ENCODE measurements at places on chromosomes 2 and 18. TPM values are rescaled to one million over a fixed set of nuclear protein-coding genes. Genes with fewer than 3 reads are reported as not detected.

The BIN1 gene
- 74.2 TPM for total RNA-seq

The PIGN gene
- total RNA-seq, result 8.2 TPM

GRCh38 chr2:155600914-155601760, 731.4 kb downstream of the NR4A2 start:
- DNase-seq, result no peak

- DNase-seq, result no peak
Observed at GRCh38 chr2:24981411-24982136, 9.8 kb upstream of the DNAJC27 start.

DNA sequence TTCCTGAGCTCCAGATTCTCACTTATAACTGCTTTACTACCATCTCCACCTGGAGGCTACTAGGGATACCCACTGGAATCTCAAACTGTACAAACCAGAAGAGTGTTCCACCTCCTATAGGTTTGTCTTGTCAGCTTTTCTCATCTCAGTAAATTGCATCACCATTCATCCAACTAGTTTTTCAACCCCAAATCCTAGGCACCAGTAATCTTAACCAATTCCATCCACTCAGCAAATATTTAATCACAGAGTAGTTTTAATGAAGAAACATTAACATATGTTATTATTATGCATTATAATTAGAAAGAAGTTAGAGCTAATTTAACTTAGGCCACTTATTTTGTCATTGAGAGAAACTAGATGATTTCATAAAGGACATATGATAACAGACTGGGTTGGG, 635.0 kb downstream of the DCDC2C start:
- no peak for DNase-seq

Measured in Daoy (cell line).